Activated CD4-positive, alpha-beta T cell treated with anti-CD3 and anti-CD28 coated beads for 36 hours (primary cell): ENCODE measurements at places on chromosomes 7 and 10. TPM values are rescaled to one million over a fixed set of nuclear protein-coding genes. Genes with fewer than 3 reads are reported as not detected.

The CLCN1 gene
- total RNA-seq: 0.09 TPM

The ECHDC3 gene
- total RNA-seq: 3.8 TPM

The ZNF107 gene
- 16.5 TPM for total RNA-seq

The GALNT17 gene
- total RNA-seq: not detected

The XRCC2 gene
- 19.3 TPM for total RNA-seq

The WIPF3 gene
- not detected for total RNA-seq

The IL6 gene
- 1.6 TPM for total RNA-seq

- no peak for DNase-seq
Observed at GRCh38 chr10:57979491-57979890, 288.2 kb downstream of the IPMK start.

- no peak for DNase-seq
Observed at GRCh38 chr10:16735671-16736070, 81.6 kb downstream of the RSU1 start.

GRCh38 chr7:83629117-83629880 lies 19.6 kb downstream of the SEMA3E start:
- no peak for DNase-seq

- no peak for DNase-seq
Observed at GRCh38 chr7:43042302-43042701, 70.1 kb upstream of the HECW1 start.

- DNase-seq: no peak
Observed at GRCh38 chr7:151552352-151553028, 32.8 kb upstream of the RHEB start.

- no peak for DNase-seq
Observed at GRCh38 chr10:1669433-1669832, 67.9 kb downstream of the ADARB2 start.

GRCh38 chr10:34682580-34682979 lies 132.5 kb downstream of the PARD3 start:
- DNase-seq: no peak

DNA sequence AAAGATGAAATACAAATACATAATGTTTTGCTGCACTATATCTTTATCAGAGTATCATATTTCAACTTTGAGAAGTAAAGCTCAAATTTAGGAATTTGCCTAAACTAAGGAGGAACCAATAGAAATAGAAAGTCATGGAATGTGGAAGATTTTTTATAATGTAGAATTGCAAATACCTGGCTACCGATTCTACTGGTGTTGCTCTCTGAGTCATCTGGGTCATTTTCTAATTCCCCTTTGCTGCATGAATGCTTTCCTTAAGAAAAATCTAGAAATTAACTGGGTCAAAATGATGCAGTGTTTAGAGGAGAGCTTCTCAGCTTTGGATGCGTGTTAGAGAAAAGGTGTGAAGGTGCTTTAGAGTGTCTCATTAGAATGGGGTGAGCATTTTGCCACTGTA lies 568.9 kb upstream of the ANKRD30A start:
- no peak for DNase-seq
